Muscle of arm (tissue), 14 donors: ENCODE measurements at places on chromosomes 4 and X. TPM values are rescaled to one million over a fixed set of nuclear protein-coding genes. Genes with fewer than 3 reads are reported as not detected.

DNA sequence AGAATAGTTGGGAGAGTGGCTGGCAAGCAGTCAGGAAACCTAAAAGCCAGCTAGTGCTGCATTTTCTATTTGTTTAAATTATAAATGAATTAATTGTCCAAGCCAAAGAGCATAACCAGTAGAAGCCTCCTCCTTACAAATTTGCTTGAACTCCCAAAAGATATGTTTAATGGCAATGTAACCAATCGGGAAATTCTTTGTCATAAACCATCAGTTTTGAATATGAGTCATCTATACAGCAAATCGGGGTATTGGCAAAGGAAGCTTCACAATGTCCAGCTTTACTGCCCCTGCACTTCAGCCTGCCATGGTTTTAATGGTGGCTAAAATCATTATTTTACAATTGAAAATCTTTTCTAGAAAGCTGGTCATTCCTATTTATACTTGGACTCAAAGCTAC is 216.6 kb downstream of the SHROOM3 start:
- DNase-seq: no peak

DNA sequence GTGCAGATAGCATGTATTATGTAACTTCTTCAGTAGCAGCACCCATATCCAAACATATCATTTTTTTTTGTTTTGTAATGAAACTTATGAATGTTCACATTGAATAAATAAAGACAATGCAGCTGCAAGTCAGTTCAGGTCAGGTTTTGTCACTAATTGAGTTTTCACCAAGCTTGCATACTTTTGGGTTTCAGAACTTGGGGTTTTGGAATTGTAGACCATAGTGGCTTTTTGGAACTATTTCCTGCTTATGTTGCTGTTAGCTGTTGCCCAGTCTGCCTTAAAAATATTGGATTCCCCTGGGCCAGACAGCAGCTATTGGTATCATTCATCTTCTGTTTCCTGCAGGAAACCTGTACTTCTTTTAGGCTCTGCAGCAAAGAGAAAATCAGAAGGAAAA is 113.4 kb upstream of the LIMCH1 start:
- DNase-seq: no peak

- no peak for DNase-seq
Observed at GRCh38 chrX:153459986-153460385, 10.4 kb downstream of the HAUS7 start.

DNA sequence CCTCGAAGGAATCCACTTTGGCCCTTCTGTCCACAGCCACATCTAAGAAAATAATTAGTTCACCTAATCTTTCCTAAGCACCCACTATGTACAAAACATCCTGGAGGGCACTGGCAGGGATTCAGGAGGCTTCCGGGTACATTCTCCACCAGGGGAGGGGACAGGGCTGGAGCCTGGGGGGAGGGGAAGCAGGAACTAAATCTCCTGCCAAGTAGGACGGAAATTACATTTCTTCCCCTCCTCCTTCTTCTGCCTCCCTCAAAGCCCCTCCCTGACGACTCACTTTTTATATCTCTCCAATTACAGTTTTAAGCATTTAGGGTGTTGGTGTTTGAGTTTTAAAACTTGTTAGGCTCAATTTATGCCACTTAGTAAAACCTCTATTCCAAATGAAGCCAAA is 203.1 kb downstream of the BCOR start:
- no peak for DNase-seq

ATOH1 gene
- polyA plus RNA-seq: 4.8 TPM

DNA sequence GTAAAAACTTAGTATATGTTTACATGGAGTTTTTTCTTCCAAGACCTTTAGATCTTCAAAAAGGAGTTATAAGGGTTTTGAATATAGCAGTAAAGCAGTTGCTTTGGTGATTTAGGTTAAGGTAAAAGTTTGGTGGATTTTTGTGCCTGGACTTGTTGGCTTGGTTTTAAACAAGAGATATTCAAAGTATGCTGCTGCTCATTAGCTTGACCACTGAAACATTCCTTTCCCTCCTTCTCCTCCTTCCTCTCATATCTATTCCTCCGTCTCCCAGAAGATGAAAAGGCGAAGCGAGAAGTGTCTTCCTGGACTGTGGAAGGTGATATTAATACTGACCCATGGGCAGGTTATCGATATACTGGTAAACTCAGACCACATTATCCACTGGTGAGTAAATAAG is 38.4 kb downstream of the METAP1 start:
- DNase-seq: no peak

- no peak for DNase-seq
Observed at GRCh38 chr4:183401473-183401872, 43.0 kb upstream of the CDKN2AIP start.

GRCh38 chr4:43014256-43014655 is 121.7 kb downstream of the GRXCR1 start:
- no peak for DNase-seq

GRCh38 chrX:81120936-81121371 is 80.8 kb downstream of the HMGN5 start:
- DNase-seq: peak; percentile 49

DNA sequence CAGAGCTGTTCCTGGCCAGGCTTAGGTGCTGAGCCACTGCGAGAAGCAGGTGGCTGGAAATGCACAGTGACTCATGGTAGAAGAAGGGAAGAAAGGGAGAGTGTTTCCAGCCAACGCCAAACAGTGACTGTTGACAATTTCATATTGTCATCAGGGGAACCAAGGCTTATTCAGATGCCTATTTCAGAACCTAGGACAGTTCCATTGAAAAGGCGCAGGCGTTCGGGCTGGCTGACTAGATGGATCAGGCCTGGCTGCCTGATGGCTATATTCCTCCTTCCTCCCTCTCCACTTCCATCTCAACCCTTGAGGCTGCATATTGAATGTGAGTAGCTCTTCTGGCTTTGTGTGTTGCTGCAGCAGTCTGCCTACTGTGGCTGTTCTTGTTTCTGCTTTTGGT is 73.0 kb upstream of the FRMPD4 start:
- DNase-seq: peak; percentile 28

DNA sequence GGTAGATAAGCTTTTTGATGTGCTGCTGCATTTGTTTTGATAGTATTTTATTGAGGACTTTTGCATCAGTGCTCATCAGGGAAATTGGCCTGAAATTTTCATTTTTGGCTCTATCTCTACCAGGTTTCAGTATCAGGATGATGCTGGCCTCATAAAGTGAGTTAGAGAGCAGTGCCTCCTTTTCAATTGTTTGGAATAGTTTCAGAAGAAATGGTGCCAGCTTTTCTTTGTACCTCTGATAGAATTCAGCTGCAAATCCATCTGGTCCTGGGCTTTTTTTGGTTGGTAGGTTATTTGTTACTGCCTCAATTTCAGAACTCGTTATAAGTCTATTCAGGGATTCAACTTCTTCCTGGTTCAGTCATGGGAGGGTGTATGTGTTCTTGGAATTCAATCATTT is 15.6 kb upstream of the TMPRSS11F start:
- no peak for DNase-seq

VCX3A gene
- polyA plus RNA-seq: not detected

- no peak for DNase-seq
Observed at GRCh38 chrX:67693928-67694327, 150.1 kb downstream of the AR start.

GRCh38 chr4:128854433-128854832 is 44.9 kb downstream of the JADE1 start:
- no peak for DNase-seq
